ENCODE measurements at places on chromosomes 11 and 22.

- DNase-seq: no peak
These were observed 168.7 kb downstream of the WT1 start for GRCh38 chr11:32266601-32267000.

DNA sequence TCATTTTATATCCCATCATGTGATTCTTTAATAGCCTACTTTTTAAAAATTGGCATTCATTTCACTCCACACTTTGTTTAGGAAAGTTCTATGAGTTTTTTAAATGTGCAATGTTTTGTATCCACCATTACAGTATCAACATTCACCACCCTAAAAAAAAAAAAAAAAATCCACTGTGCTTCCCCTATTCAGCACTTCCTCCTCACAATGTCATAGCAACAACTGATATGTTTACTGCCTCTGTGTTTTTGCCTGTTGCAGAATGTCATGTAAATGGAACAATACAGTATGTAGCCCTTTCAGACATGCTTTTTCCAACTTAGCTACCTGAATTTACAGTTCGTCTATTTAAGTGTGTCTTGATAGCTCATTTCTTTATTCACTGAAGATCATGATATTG lies 754.2 kb downstream of the FAM181B start:
- DNase-seq: no peak

GRCh38 chr11:33390944-33391892 lies 134.0 kb downstream of the HIPK3 start:
- DNase-seq: no peak

GRCh38 chr11:130721023-130721681 lies 195.1 kb downstream of the SNX19 start:
- no peak for DNase-seq

DNA sequence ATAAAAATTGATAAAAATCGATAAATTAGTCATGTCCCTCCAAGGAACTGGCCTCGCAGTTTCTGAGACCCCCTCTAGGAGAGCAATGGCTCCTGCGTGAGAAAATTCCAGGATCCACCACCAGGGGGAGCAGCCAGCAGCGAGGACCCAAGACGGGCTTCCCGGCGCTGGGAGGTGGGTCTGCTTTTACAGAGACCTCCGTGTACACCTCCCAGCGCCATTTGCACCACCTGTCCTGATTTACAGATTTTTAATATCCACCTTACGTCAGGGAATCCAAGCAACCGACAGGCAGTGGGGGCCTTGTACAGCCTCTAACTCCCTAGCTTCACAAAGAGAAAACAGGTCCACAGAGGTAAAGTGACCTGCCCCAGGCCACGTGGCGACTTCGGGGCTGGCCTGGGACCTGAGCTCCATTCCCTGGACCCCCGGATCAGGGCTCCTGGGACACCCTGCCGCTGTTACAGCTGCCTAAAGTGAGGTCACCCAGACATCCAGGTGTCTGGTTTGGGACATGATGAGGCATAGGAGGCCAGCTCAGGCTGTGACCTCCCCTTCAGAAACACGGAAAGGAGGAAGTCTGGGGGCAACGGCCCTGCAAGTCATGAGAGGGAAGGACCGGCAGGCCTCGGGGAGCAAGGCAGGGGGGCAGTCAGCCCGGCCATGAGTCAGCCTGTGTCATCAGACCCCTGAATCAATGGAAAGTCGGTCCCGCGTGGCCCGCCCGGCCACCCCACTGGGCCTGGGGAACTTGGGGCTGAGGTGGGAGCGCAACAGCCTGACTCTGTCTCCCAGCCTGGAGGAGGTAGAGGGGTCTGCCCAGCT lies 3.5 kb downstream of the OSM start:
- peak; percentile 83 for DNase-seq

DNA sequence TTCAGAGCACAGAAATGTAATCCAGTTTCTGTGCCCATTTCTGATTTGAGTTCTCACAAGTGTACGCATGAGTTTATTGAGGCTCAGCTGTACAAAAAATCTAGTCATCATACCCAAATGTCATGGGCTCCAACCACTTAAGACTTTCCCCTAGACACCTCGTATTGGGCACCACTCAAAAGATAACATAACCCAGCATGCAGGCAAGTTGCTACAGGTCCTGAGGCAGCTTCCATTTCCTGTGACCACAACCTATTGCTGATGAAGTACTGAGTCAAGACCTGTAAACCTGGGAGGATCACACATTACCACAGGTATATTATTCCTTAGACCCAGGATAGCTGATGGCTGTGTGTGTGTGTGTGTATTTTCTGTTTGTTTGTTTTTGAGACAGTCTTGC lies 95.2 kb downstream of the MRTFA start:
- DNase-seq: no peak

GRCh38 chr22:35648066-35649025 lies at the start of gene APOL6:
Gene APOL6, plus strand, starts transcription at chr22:35648446. Its CDS starts 7,980 bp downstream, at chr22:35656426.
- DNase-seq: peak; percentile 51

DNA sequence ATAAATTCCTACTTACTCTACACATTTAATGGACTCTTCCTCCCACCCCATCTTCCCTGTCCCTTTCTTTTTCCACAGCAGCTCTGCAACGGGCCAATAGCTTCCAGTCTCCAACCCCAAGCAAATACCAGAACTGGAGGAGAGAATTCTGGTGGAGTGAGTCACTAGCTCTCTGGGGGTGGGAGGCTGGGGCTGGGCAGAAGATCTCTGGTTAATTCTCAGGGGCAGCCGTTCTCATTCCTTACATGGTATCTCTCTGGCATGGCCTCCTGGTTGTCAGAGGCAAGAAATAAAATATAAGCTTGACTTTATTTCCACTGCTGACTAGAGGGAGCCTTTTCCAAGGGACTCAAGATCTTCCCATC lies 90.4 kb upstream of the PARVA start:
- no peak for DNase-seq

- DNase-seq: no peak
These were observed 263.8 kb upstream of the NARS2 start for GRCh38 chr11:78838417-78838816.

- DNase-seq: no peak
These were observed 506 bp downstream of the MCM5 start for GRCh38 chr22:35400501-35400790.

DNA sequence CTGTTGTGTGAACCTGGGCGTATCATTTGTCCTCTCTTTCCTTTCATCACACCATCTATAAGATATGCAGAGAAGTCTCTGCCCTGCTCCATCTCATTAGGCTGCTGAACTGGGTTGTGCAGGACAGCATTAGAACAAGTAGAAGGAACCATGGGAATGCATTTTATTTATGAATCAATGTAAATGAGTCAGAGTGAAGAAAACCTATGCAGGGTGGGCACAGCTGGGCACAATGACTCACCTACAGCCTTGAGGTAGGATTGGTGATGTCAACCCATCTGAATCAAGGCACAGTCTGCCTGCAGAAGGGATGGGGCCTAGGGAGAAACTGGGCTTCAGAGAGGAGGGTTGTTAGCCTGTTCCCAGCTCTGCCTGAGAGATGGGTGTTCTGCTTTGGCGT lies 123.4 kb downstream of the CSNK2A3 start:
- DNase-seq: no peak

- no peak for DNase-seq
These were observed 44.9 kb downstream of the TTC17 start for GRCh38 chr11:43403357-43404231.

- no peak for DNase-seq
These were observed 8.5 kb upstream of the NUP50 start for GRCh38 chr22:45155050-45155840.

DNA sequence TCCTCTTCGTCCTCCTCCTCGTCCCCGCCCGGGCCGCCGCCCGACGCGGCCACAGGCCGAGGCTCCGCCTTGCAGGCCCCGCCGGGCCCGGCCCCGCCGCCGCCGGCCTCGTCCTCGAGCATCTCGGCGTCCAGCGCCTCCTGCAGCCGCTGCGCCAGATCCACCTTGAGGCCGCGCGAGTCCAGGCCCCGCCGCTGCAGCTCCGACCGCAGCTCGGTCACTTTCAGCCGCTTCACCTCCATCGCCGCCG lies 417 bp downstream of the HNRNPUL2 start:
- DNase-seq: no peak

Measured in GM20000 (cell line).